ENCODE measurements at places on chromosomes 3 and 15.

GRCh38 chr15:60916032-60916678 is 312.9 kb downstream of the RORA start:
- no peak for DNase-seq

DNA sequence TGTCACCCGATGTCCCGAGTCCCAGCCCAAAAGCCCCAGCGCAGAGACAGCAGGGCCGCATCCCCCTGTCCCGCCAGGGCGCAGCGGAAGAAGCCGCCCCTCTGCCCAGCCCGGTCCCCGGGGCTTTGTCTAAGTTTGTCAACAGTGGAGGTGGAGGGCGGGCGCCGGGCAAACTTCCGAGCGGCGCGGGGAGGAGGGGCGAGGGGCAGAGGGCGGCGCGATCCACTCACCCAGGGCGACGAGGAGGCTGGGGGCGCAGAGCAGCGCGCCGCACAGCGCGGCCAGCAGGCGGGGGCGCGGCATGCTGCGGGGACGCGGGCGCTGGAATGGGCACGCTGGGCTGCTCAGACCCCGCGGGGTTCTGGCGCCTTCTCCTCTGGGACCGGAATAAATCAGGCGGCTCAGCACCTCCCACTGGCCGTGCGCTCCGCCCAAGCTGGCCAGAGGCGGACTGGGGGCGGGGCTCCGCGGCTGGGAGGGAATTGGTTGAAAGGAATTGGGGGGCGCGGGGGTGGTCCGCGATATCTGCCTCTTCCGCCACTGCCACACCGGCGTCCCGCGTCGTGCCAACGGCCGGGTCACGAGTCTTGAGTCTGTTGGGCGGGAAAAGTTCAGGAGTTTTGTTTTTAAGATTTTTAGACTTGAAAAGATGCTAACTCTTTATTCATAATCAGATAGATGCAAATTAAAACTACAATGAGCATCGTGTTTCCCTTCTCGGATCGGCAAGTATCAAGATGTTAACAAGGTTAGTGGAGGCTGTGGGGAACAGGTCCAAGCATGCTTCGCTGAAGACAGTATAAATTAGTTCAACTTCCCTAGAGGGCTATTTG is at the start of gene MFGE8:
Gene MFGE8 (minus strand): TSS at position 363 of the 833 bp plus-strand sequence. CDS start 60 bp downstream, at position 303.
- DNase-seq: peak; percentile 88

DNA sequence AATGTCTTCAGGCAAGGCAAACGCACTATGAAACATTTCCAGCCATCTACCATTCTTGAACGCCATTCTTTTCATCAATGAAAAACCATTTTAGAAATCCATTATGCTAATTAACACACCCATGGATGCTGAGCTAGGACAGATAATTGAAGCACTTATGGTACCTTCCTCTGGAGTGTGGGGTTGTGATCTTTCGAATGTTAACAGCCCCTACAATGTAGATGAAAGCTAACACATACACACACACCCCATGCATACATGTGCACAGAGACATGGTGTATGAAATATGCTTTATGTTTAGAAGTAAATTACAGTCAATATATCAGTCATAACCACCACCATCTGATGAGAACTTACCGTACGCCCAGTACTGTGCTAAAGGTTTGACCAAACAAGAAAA is 189.1 kb downstream of the SHQ1 start:
- no peak for DNase-seq

GRCh38 chr3:12049675-12050074 is 45.5 kb downstream of the SYN2 start:
- DNase-seq: peak; percentile 35

GRCh38 chr3:194200422-194201081 is 64.6 kb downstream of the HES1 start:
- no peak for DNase-seq

Data from urothelium cell line (cell line).